ENCODE measurements at places on chromosomes 2 and 18.
A peak's percentile ranks its signal among the peaks of the same experiment; 100 is the strongest.

- DNase-seq = peak; percentile 75
Observed at GRCh38 chr2:231677632-231678104, 30.7 kb upstream of the PTMA start.

DNA sequence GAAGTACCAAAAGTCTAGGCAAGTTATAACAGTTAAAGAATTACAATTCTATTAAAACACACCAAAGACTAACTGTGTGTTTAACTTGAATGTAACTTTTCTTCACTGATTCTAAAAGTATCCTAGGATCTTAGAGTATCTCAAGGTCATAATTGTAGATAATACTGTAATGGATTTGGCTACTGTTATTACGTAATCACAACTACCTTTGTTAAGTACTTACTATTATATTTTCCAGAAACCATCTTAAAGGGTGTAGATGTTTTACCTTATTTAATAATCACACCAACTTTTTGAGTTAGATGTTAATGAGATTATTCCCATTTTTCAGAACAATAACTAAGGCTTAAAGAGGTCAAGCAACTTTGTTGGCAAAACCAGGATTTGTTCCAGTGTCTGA is 161.3 kb upstream of the REG3A start:
- DNase-seq = no peak

DNA sequence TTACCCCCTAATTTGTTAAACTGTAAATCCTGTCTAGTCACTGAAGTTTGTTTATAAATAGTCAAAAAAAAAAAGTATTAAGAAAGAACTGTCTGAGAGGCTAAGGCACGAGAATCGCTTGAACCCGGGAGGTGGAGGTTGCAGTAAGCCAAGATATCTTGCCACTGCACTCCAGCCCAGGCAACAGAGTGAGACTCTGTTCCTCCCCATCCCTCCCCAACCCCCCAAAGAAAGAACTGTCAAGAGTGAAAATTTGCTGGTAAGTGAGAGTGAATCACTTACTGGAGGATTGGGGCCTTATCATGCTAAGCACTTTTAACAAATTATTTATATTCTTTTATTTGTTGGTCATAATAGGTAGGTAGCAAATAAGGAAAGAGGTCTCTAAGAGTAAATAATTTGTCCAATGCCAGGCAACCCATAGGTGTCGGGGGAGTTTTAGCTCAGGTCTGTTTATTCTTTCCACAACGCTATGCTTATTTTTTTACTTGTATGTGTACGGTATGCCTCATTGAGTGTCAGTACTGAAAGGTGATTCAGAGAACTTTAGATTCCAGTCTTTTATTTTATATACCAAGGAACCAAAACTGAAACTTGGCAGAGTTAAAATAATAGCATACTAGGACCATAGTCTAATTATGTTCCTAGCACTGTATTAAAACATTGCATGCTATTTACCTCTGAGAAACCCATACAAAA is 2.5 kb downstream of the TAF4B start:
- no peak for DNase-seq

GRCh38 chr2:67854798-67855197 is 208.0 kb downstream of the C1D start:
- DNase-seq = no peak

DNA sequence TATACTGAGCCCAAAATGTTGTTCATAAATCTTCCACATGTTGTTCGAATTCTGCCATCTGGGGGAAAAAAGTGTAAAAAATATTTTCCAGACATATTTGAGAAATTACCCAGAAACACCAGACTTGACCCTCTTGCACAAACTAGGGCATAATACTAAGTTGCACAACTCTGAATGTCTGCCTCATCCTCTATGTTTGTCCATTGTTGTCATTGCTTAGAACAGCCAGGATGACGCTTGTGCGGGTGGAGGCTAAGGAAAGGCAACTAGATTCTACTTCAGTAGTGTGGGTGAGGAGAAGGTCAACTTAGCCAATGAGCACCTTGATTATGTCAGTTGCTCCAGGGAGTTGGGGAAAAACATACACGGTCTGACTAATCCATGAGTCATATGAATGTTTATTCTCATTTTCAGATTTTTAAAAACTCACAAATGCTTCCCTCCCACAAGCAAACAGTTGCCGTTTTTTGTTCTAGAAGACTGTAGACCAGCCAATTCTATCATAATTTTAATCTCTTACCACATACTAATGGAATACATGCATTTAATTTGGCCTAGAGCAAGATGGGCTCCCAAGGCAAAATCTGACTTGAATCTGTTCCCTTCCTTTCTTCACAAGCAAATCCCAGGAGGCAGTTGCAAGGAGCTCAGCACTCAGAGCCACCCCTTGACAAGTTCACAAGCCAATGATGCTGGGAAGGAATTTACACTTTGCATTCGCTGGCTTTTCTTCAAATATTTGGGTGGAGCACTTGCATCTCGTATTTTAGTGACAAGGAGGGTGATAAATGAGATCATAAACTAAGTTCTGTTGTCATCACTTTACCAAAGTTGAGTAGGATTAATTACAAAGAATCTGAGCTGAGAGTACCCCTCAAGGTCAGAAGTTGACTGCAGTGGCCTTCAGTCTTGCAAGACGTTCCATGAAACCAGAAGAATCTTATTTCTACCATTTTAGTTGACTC is 163.2 kb upstream of the TWIST2 start:
- DNase-seq = no peak

DNA sequence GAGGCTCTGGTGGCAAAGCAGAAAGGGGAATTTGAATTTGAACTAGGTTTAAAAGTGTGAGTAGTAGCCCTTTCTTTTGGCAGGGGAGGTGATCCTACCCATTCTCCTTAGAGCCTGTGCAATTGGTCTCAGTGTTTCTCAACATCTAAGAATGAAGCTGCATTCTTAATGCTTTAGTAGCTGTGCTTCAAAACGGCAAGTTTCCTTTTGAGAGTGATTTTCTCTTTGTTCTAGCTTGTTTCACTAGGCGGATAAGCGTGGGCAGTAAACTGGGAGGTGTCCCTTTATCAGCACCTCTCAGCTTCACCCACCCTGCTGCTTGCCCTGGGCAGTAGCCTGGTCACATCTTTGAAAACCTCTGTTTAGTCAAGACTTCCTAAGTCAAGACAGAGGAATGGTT is 6.7 kb downstream of the CRIM1 start:
- DNase-seq = no peak

DNA sequence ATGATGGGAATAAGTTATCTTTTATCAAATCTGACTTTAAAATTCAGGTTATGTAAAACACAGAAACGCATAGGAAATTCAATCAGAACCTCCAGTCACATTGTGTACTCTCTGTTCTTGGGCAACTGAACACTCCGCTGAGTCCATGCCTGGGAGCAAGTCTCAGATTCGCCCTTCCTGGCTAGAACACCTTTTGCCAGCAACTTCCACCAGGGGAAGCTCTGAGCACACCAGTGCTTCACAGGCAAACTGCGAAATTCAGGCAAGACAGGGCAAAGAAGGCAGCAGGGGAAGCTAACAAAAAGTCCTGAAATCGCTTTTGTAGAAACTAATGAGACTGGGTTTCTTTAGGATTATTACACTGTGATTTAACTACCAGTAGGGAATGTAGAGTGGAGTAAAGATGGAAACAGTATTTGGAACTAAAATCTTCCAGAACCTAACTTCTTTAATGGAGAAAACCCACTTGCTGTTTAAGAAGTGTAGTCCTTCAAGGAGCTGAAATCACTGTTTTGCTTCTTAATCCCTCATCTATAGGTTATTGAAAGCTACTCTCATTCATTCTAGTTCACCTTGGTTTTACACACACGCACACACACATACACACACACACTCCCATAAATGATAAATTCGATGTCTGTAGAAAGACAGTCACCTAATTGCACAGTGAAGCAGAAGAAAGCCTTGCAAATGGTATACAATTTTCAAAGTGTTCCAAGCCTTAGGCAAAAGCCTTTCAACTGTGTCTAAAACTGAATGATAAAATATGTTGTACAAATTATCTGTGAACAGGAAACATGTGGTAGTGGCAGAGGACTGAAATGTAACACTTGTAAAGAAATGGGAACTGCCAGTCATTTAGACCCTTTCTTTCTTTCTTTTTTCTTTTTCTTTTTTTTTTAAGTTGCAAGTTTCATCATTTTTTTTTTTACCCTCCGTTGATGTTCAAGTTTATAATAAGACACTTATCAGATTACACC is 214.5 kb downstream of the TMEM182 start:
- DNase-seq = no peak

GRCh38 chr2:79437433-79438267 is 75.2 kb upstream of the CTNNA2 start:
- no peak for DNase-seq

DNA sequence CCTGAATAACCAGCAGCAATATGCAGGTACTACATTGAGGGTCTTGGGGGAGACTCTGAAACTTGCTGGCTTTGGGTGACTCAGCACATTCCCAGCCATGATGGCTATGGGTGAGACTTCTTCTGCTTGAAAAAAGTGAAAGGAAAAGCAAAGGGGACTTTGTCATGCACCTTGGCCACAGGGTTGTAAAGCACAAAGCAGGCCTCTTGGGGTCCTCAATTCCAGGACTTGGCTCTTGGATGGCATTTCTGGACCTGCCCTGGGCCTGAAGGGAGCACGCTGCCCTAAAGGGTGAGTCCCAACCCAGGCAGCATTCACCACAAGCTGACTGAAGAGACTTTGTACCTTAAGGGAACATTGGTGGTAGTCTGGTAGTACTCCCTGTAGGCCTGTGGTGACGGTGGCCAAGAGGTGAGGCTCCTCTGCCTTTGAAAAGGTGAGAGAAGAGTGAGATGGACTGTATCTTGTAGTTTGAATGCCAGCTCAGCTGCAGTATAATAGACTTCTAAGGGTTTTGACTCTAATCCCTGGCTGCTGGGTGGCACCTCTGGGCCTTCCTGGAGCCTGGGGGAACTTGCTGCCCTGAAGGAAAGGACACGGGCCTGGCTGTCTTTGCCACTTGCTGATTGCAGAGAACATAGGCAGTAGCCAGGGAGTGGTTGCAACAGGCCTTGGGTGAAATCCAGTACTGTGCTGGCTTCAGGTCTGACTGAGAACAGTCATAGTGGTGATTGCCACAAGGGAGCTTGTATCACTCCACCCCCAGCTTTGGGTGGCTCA is 36.5 kb upstream of the CYTIP start:
- no peak for DNase-seq
